ENCODE measurements at places on chromosomes 12 and 14. TPM values are rescaled to one million over a fixed set of nuclear protein-coding genes. Genes with fewer than 3 reads are reported as not detected.

OR6C65 gene
- total RNA-seq: not detected

BAZ2A gene
- total RNA-seq: 155 TPM

TMEM30B gene
- total RNA-seq: 39.3 TPM

SRRM4 gene
- total RNA-seq: not detected

INHBC gene
- not detected for total RNA-seq

DNA sequence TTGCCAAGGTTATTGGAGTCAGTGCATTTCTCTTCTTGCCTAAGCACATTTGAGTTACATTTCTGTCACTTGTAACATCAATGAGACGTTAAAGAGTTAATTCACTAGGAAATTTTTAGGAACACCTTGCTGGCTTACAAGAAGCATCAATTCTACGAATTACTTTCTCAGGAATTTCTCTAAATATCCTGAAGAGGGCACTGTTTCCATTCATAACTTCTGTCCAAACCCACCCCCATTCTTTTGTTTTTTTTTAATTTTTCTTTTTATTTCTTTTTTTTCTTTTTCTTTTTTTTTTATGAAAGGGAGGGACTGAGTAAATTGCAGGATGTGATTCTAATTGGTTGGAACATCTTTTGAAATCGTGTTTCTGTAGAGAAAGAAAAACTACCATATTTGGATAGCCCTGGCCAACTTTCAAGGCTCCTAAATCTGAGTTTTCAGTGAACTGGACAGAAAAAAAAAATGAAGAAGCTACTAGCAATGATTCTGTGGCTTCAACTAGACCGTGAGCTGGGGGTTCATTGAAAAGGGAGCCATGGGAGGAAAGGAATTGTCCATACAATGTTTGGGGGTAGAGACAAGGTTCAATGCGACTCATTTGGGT, 285.3 kb downstream of the DAD1 start:
- DNase-seq: no peak

DNA sequence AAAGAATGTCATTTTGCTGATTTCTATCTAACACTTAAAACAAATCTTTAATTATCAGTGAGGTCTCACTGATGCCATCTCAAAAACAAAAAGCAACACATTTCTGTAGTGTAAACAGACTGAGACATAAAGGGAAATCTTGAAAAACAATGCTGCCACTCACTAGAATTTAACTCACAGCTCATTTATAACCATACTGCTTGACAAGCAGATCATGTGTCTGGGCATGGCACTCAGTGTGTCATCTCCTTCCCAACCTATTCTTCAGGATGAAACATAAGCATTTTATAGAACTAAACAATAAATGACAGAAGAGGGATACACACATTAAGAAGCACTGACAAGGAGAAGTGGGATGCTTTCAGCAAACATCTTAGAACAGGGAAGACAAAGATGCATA, 22.4 kb downstream of the ATF7 start:
- no peak for DNase-seq

- DNase-seq: no peak
Observed at GRCh38 chr12:76882367-76882766, 3.5 kb upstream of the CSRP2 start.

DNA sequence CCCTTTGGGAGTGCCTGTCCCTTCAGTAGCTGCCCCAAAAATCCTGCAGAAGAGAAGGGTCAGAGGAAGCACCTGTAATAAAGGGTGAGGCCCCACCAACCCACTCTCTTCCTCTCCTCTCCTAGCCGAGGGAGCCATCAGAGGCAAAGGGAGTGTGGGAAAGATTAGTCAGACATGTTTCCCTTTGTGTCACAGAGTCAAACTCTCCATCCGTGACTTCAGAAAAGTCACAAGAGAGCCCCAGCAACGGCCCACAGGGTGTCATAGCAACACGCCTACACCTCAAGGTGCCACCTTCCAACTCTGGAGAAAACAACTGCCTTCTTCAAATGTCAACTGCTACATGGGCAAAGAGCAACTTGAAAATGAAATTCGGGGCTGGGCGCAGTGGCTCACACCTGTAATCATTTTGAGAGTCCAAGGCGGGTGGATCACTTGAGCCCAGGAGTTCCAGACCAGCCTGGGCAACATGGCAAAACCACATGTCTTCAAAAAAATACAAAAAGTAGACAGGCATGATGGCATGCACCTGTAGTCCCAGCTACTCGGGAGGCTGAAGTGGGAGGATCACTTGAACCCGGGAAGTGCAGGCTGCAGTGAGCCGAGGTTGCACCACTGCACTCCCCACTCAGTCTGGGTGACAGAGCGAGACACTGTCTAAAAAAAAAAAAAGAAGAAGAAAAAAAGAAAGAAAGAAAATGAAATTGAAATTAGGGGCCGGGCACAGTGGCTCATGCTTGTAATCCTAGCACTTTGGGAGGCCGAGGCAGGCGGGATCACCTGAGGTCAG, 17.7 kb upstream of the CD27 start:
- DNase-seq: no peak

- DNase-seq: no peak
Observed at GRCh38 chr12:879641-880040, 69.9 kb downstream of the RAD52 start.

DNA sequence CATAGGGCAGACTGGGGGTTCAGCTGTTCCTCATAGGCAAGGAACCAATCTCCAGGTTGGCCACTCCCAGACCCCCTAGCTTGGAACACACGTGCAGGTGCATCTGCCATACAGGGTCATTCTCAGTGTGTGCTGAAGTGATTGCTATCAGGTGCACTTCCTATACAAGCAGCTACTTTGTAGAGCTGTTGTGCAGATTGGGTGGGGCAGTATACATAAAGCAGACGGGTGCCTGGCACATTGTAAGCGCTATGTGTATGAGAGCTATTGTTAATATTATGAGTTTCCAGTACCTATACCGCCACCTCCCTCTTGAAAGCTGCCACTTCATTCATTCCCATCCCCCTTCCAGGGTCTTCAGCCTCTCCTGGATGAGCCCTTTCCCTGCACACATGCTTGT, 17.3 kb downstream of the IRF2BPL start:
- no peak for DNase-seq

- DNase-seq: no peak
Observed at GRCh38 chr14:36451310-36452065, 68.5 kb downstream of the NKX2-1 start.

GRCh38 chr14:91396959-91397815, 20.4 kb downstream of the CCDC88C start:
- no peak for DNase-seq

- no peak for DNase-seq
Observed at GRCh38 chr12:41940571-41940970, 204.1 kb downstream of the GXYLT1 start.

DNA sequence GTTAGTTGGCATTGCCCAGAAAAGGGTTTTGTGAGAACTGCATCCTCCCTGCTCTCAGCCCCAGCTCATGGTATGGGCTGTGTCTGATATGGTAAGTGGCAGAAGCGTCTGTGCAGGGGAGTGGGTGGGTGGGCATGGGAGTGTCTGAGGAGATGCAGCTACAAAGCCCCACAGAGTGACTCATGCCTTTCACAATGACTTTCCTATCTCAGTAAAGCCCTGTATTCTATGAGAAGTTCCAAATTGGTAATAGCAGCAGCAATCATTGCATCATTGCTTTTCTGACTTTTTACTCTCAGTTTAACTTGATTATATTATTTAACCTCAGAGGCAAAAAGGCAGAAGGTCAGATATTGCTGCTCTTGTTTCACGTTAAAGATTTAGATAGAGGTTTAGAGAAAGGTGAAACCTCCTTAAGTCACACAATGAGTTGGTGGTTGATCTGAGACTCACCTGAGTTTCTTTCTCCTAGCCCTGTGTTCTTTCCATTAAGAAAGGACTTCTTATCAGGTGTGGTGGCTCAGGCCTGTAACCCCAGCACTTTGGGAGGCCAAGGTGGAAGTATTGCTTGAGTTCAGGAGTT, 171.7 kb downstream of the SLC5A8 start:
- no peak for DNase-seq

DNA sequence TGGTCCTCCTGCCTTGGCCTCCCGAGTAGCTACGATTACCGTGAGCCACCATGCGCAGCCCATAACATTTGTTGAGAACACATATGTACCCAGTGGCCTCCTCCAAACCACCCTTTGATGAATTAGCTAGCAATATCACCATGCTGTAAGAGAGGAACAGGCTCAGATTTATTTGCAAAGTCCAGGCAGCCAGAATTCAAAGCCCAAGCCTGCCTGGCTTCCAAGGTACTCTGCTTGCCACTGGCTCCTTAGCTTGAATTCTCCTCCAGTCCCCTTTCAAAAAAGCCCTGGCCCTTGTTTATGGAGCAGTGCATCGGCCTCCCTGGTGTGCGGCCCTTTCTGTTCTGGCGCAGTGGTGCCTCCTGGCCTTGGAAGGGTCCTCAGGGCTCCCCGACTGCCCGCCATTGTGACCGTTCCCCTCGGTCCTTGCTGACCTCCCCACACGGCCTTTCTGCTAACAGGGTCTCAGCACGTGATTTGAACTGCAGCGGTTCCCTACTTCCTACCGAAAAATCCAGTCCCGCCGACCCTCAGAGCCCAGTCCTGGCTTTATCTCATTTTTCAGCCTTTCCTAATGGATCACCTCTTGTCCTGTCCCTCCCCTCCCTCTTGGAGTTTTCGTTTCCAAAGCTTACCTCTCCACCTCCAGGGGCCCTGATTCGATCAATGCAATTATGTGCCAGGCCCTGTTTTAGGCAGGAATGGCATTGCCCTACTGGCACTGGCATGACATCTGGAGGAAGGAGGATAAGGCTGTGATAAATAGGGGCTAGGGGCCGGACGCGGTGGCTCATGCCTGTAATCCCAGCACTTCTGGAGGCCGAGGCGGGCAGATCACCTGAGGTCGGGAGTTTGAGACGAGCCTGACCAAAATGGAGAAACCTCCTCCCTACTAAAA, 22.0 kb downstream of the SLC25A29 start:
- no peak for DNase-seq

DNA sequence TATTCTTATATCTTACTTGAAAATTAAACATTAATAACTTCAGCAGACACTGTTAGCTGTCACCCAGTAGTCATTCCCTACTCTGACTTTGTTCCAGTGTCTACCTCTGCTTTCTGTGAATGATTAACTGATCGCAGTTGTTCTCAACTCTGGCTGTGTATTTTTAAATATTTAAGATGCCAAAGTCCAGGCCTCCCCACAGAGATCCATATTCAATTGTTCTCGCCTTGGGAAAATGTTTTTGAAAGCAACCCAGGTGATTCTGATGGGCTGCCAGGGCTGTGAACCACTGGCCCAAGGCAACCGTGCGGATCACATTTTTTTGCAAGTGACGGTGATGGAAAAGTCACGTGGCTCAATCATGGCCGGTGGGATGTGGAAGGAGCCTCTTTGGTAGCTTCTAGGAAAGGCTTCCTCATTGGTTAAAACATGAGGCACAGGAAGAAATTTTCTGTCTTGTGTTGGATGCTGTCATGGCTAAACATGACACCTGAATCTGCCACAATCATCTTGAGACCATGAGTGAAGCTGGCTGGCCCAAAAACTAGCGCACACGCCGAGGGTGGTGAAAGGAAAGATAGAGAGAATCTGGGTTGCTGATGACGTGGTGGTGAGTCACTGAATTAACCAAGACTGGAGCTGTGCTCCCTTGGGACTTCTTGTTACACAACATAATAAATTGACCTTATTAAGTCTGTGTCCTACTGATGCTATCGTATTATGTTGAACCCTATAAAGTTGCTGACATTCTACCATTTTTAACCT, 37.2 kb downstream of the RDH12 start:
- peak; percentile 81 for DNase-seq

- no peak for DNase-seq
Observed at GRCh38 chr12:82609234-82609914, 77.3 kb upstream of the TMTC2 start.

DNA sequence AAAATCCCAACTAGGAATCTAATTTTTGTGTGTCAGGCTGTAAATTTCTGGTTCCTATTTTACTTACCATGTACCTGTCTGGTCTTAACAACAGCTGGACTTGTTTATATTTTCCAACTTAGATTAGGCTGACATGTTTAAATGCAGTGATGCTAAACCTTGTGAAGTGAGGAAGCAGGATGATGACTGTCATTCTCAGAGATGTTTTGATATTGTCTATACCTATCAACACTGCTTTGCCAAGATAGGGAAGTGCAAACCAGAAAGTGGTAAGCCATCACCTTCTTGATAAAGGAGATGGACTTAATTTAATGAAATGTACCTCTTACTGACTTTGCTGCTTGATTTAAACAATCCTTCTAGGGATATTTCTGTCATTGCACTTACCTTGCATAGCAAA, 2.1 kb downstream of the BICD1 start:
- DNase-seq: no peak

DNA sequence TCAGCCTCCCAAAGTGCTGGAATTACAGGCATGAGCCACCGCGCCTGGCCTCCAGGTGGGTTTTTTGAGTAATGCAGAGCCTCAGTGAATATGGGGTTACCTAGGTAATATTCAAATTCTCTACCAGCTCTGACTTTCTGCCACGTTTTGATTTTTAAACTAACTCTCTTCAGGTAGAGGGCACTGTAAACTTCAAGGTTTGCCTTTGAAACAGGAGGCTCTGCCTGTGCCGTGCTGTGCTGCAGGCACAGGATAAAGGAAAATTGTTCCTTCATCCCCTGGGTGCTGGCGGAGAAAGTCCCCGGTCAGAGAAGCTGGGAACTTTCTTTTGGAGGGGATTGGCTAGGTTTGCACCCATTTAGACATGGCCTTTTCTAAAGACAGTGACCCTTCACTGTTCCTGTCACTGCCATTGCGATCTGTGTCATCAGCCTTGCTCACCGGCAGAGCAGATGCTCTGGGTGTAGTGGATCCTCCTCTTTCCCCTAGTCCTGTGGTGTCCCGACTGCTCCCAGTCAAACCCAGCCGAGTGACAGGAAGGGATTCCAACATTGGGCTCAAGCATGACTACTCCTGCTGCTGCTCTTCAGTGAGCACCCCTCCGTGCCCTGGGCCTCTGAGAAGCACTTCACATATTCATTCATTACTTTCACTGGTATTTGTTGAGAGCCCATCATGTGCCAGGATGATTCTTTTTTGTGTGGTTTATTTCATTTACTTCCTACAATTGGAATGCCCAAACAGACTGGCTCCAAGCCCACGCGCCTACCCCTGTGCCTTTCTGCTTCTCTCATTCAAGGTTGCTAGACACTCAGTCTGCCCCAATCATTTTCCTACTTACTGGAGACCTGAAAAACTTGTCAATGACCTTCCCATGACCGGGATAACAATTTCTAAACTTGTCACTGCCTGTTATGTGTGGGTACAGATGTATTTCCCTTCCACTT, 103.6 kb downstream of the TMEM30B start:
- DNase-seq: no peak

DNA sequence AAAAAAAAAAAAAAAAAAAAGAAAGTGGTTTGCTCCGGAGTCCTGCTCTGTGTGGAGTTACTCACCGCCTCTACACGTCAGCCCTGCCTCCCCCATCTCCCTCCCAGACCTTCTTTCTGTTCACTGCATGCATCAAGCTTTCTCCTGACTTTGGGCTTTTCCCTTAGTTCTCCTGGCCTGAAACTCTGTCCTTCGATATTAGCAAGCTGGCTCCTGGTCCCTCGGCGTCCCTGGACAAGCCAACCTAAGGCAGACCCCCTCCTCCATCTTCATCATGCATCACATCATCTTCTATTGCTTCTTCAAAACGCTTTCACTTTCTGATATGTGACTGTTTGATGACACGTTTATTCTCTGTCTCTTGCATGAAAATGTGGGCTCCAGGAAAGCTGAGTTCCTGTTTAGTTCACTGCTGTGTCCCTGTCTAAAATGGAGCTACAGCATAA, 40.6 kb downstream of the SLC15A4 start:
- no peak for DNase-seq
